ENCODE measurements at places on chromosomes 11 and 22. TPM values are rescaled to one million over a fixed set of nuclear protein-coding genes. Genes with fewer than 3 reads are reported as not detected.

NXPE2 gene
- total RNA-seq = not detected

DEAF1 gene
- 25.2 TPM for total RNA-seq

DNA sequence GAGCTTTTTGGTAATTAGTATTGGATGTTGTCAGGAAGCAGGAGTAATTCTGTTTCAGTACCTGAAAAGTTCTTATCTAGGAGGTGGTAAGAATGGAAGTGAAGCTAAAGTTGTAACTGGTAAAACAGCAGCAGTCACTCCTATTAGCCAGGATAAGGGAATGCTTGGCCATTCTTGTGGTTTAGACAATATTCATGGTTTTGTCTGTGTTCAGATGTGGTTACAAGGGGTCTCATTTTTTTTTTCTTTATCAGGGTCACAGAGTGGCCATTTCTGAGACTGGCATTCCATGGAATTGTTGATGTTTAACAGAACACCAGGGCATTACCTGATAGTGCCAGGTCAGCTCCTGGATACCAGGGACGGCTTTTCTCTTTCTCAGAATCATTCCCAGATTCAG is 23.8 kb downstream of the TAF1D start:
- DNase-seq = no peak

DNA sequence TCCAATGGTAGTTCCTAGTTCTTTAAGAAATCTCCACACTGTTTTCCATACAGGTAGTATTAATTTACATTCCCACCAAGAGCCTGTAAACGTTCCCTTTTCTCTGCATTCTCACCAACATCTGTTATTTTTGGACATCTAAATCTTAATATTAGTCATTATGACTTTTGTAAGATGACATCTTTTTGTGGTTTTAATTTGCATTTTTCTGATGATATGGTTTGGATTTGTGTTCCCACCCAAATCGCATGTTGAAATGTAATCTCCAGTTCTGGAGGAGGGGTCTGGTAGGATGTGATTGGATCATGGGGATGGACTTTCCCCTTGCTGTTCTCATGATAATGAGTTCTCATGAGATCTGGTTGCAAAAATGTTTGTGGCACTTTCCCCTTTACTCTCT is 89.0 kb downstream of the MUC15 start:
- no peak for DNase-seq

- DNase-seq = no peak
Measured at GRCh38 chr11:118996926-118997626, 862 bp upstream of the CENATAC start.

GRCh38 chr11:92915551-92915950 is 53.9 kb upstream of the MTNR1B start:
- DNase-seq = no peak

- no peak for DNase-seq
Measured at GRCh38 chr11:106031202-106031810, 9.3 kb upstream of the MSANTD4 start.

- no peak for DNase-seq
Measured at GRCh38 chr11:105108247-105108646, 31.3 kb downstream of the CARD18 start.

GRCh38 chr22:43945632-43946383 is 9.4 kb upstream of the SAMM50 start:
- no peak for DNase-seq
